Glomerular endothelial cell (primary cell): ENCODE measurements at places on chromosomes 2 and 18. TPM values are rescaled to one million over a fixed set of nuclear protein-coding genes. Genes with fewer than 3 reads are reported as not detected.

IL1R1 gene
- 14.6 and 41.1 TPM in 2 replicates for total RNA-seq

GRCh38 chr2:11560806-11561205 lies 27.0 kb downstream of the GREB1 start:
- DNase-seq: no peak

GRCh38 chr2:116511426-116511825 lies 1303.1 kb upstream of the DDX18 start:
- no peak for DNase-seq

CGREF1 gene
- total RNA-seq: 0.87 and 3.4 TPM in 2 replicates

CAVIN2 gene
- 240 and 291 TPM in 2 replicates for total RNA-seq

DNA sequence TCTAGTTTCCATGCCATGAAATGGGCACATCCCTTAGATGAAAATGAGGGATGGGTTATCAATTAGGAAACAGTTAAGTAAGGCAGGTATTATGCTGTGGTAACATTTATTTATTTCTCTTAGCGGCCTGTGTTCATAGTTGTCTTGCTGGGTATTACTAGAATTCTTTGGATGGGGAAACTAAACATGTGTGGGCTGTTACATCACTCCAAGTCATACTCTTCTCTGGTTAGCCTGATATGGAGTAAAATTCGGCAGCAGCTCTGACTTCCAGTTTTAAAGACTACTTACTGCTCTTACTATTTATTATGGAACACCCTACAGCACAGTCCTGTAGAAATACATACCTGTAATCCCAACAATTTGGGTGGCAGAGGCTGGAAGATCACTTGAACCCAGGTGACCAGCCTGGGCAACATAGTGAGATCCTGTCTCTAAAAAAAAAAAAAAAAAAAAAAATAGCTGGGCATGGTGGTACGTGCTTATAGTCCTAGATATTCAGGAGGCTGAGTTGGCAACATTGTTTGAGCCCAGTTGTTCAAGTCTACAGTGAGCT lies 33.1 kb upstream of the RASGRP3 start:
- no peak for DNase-seq

DNA sequence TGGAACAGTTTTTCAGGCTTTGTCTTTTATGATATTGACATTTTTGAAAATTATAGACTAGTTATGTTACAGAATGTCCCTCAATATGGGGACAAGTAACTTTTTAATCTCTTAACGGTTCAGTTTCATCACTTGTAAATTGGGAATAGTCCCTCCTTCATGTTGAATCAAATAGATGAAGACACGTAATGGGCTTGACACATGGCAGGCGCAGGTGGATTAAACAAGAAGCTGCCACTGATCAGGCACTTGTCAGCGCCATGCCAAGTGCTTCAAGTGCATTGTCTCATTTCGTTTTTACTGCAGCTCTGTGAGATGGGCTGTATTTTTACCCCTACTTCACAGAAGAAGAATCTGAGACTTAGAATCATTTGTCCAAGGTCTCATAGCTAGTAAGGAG lies 9.5 kb upstream of the SMAD4 start:
- DNase-seq: no peak

DNA sequence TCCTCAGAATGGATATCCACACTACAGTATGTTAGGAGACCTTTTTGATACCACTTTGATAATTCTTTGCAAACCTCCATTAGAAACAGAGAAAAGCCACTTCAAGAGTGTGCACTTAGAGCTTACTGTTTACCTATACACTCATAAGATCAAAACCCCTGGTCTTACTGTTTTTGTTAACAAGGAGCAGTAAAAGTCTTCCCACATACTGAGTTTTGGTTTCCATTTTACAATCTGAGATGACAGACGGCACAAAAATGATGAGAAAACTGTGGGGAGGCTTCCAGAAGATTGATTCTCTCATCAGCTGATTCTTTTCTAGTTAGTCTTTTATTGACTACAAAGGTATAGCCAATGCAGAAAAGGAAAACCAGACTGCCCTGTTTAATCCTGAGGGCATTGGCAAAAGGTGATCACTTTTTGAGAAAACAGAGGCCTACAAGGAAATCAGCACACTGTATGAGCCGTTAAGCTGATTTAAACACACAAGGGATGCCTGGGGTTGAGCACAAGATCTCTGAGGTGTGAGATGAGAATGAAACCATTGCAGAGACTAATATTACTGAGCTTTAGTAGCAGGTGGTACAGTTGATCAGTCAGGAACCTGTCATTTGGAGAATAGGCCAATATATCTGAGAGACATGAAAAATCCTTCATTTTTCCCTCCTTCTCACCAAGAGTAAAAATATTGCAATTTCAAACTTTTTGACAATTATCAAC lies 368.6 kb downstream of the GRB14 start:
- no peak for DNase-seq

C1QL2 gene
- total RNA-seq: not detected in 2 replicates

OXER1 gene
- total RNA-seq: not detected in 2 replicates

DNA sequence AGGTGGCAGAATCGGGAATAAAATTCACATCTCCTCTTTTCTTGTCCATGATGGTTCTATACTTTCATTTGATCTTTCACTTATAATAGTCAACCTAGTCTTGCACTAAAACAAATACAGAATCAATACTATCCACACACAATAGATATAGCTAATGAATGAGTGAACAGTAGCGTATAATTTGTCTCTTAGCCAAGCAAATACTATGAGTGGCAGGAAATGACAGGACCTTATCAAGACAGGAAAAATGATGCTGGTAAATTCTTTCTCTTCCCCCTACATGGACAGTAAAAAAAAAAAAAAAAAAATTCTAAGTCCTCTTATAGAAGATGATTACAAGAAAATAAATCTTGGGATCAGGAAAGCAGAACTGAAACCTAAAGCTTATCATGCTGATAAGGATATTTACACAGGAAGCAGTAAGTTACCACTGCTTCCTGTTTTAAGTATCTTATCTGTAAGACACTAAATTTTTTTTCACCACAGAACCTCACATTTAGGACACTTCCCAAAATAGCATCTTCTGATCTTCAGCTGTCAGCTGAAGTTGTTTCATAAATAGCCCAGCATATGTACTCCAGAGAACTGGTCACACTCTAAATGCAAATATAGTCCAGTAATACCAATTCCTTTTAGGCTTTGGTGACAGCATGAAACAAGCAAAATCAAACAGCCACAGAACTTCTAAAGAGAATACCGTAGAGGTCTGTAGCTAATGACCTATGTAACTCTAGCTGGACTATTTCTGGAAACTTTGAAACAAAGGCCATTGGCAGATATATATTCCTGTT lies 27.0 kb downstream of the IRS1 start:
- no peak for DNase-seq

GRCh38 chr2:124320051-124320688 lies 295.1 kb downstream of the CNTNAP5 start:
- no peak for DNase-seq

EMX1 gene
- not detected in 2 replicates for total RNA-seq
